NCI-H524 treated with DMSO at 0.1 percent for 48 hours (cell line): ENCODE measurements at places on chromosomes 4 and X.
A peak's percentile ranks its signal among the peaks of the same experiment; 100 is the strongest.

DNA sequence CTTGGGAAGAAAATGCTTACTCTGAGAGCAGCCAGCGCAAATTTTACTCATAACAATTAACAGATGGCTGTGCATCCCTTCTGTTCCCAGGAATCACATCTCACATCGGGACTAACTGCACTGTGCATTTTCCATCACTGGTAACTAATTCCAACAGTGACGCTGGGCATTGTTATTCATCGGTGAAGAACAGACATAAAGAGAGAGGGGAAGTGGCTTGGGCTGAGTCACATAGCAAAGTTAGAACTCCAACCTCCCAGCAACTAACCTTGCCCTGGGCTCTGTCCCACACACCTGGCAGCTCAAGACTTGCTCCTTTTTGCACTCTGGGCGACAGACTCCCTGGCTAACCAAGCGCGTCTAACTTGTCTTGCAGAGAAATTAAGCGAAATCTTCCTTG lies 6.4 kb upstream of the LONRF3 start:
- no peak for DNase-seq

DNA sequence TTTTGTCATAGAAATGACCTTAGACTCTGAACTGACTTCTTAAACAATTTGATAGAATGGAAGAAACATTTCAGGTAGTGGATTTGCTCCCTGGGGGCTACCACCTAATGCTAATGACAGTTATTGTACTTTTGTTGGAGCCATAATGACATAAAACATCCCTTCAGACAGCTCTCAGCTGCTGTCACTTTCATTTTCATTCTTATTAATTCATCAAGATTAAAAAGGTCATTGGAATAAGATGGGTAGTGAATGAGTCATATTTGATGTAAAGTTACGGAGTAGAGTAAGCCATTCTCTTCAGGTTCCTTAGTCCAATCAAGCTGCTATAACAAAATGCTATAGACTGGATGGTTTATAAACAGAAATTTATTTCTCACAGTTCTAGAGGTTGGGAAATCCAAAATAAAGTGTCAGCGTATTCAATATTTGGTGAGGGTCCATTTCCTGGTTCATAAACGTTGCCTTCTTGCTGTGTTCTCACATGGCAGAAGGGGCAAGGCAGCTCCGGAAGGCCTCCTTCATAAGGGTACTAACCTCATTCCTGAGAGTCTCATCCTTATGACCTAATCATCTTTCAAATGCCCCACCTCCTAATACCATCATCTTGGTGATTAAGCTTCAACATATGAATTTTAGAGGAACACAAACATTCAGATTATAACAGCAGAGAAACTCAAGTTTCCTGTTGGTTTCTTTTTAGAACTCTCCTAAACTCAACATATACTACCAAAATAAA lies 268.5 kb downstream of the ARAP2 start:
- DNase-seq, result no peak

DNA sequence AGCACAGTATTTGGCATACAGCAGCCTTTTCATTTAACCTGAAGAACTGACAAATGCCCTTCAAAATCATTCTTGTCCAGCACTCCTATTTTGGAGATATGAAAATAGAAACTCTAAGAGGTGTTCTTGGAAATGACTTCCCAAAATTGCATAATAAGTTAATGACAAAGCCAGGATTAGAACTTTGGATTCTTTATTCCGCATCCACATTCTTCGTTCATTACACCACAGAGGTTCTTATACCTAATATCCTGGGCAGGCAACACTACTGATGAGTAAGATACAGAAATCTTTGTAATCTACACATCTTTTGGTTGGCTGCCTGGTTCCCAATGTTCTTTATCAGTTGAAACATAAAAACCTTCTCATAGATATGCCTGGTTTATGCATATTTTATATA lies 5.9 kb downstream of the COL25A1 start:
- DNase-seq, result no peak

GRCh38 chr4:59135248-59135985 lies 2025.2 kb upstream of the IGFBP7 start:
- no peak for DNase-seq

DNA sequence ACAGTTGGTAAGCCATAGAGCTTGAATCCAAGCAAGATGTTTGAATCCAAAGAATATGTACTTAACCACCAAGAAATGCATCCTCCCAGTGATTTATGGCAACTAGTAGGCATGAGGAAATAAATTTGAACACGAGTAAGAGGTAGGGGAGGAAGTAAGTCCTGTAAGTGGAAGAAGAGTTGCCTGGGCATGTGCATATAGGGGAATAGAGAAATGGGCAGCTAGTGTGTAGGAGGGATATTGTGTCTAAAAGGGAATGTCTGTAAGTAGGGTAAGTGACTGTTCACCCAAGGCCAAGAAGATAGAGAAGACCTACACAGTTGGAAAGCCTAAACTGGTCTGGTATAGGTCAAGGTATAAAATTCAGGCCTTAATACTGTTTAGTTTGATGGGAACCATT lies 4.6 kb downstream of the SH3BGRL start:
- no peak for DNase-seq

GRCh38 chr4:152162331-152162697 lies 373.6 kb downstream of the FBXW7 start:
- DNase-seq, result no peak

GRCh38 chrX:3811331-3812311 lies 98.2 kb upstream of the PRKX start:
- peak; percentile 4 for DNase-seq

- no peak for DNase-seq
Measured at GRCh38 chrX:140087875-140088274, 122.6 kb upstream of the CXorf66 start.

DNA sequence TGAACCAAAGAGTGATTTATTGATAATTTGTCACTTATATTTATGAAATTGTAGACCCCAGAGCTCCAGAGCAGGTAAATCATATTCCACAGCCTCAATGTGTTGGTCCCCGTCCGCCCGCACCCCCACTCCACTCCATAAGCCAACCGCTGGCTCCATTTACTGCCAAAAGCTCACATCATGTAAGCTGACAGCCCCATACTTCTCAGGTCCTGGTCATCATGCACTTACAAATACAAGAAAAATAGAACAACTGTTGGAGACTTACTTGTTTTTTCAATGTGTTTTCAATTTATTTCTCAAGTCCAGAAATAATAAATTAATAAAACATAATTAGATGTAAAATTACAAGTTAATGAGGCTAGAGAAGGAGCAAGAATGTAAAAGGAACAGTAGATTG lies 235.7 kb upstream of the HAND2 start:
- no peak for DNase-seq

GRCh38 chr4:124192544-124192943 lies 520.0 kb downstream of the ANKRD50 start:
- no peak for DNase-seq

- DNase-seq, result no peak
Measured at GRCh38 chr4:21885770-21886169, 62.8 kb downstream of the KCNIP4 start.

- DNase-seq, result no peak
Measured at GRCh38 chr4:67751260-67751659, 2.9 kb downstream of the GNRHR start.

DNA sequence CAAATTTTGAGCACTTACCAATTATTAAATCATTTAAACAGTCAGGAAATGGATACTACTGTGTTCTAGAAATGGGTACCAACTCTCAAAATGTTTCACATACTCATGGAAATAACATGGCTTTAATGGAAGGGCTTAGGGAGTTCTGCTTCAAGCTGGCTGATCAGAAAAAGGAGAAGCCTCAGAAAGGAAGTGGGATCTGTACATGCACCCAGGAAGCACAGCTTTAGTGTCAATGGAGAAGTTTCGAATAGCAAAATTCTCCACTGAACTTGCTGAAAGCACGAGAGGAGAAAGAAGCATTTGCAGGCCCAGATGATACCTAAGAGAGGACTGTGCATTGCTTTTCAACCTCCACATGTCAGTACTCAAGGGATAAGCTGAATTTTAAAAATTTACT lies 11.1 kb upstream of the HS3ST1 start:
- no peak for DNase-seq

GRCh38 chr4:175776217-175776616 lies 35.8 kb downstream of the GPM6A start:
- DNase-seq, result no peak
